Mesenteric fat pad (tissue), 1 donor: ENCODE measurements at places on chromosomes 13 and 19. TPM values are rescaled to one million over a fixed set of nuclear protein-coding genes. Genes with fewer than 3 reads are reported as not detected.

DNA sequence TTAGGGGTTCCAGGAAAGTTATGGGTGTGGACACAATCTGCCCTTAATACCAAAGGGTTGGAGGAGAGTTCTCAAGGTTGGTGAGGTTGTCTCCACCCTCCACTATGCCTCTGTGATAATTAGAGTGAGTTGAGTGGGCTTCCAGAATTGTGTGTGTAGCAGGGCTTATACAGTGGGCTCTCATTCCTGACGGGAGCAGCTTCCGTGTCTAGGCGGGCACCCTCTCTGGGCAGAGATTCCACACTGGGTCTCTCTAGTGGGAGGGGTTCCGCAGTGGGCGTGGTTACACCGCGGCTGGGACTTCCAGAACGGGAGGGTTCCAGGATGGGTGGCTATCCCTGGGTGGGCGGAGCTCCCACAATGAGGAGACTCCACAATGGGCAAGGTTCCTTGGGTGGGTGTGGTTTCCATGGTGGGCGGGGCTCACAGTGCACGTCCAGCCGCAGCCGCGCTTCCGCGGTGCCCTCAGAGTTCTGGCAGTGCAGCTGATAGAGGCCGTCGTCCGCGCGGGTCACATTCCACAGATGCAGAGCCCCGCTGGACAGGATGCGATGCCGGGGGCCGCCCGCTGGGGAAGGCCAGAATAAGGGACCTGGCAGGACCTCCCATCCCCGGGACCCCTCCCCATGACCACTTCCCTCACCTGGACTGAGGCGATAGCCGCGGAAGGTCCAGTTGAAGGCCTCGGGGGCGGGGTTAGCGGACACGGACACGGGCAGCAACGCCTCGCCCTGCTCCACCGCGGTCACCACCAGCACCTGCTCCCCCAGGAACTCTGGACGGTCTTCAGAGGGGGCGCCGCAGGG lies 8.4 kb downstream of the NPHS1 start:
- no peak for DNase-seq

DNA sequence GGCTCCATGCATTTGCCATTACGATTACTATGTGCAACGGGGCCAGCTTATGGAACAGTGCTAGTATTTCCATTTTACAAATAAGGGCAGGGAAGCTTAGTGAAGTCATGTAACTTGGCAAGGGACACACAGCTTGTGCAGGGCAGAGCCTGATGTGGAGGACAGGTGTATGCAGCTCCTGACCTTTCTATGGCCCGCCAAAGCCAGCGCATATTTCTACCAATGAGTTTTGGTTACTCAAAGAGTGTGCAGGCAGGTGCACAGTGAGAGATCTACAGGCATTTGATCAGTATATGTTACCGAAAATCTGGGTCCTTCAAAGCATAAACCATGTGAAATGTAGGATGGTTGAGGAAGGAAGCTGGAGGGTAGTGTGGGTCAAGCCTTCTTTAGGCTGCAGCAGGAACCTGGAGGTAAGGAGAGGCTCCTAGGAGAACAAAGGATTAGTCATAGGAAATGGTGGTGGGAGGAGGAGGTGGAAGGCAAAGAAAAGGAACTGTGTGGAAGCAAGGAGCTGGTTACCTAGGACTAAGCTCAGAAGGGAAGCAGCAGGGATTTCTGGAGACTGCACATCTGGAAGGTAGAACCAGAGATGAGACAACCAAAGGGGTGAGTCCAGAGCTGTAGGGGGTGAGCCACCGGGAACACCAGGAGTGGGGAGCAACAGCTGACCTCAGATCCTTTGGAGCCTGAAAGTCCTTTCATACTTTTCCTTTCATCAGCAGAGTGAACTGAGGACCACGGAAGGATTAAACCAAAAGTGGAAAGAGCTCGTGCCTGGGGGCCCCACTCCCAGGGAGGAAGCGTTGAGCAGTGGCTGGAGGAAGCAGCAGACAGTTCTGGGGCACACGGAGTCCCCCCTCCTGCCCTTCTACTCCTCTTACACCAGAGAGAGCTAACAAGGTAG lies 4.2 kb upstream of the PDX1 start:
- no peak for DNase-seq

- DNase-seq = no peak
Observed at GRCh38 chr19:4370418-4371041, 27.2 kb downstream of the MPND start.

- DNase-seq = no peak
Observed at GRCh38 chr19:19651076-19651475, 7.6 kb upstream of the GMIP start.

GRCh38 chr19:1304197-1304924 lies 18.7 kb downstream of the EFNA2 start:
- no peak for DNase-seq

GRCh38 chr19:18607226-18608101 lies 865 bp upstream of the CRLF1 start:
- no peak for DNase-seq

- DNase-seq = no peak
Observed at GRCh38 chr13:40762849-40763248, 8.1 kb downstream of the MRPS31 start.

DNA sequence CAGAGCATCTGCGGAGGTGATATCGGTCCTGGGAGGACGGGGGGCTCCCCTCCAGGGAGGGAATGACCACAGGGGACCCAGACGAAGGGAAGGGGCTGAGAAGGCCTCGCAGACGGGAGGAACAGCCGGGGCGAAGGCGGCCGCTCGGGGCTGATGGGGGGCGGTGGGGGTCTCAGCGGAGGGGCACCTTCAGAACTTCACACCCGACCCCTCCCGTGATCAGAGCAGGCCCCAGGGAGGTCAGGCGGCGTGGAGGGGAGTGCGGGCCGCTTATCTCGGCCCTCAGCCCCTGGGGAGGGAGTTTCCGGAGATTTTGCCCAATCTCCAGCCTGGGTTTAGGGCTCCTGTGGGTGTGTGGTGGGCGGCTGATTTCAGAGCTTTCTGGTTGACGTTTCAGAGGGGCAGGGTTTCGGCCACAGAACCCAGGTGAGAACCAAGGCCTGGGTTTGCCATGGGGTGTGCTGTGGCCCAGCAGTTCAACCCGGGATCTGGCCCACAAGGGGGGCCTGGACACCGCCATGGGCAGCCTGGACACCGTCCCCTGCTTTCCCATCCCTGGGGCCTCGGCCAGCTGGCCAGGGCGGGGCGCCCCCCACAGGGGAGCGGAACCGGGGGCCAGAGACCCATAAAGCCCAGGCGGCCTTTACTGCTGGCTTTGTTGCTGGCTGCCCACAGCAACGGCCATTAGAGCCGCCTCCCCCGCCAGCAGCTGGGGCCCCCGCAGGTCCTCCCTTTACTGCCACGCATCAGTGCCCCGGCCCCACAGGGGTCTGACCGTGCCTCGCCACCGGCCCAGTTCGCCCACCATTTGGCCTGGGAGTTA lies 29.0 kb downstream of the ARID3A start:
- no peak for DNase-seq

DNA sequence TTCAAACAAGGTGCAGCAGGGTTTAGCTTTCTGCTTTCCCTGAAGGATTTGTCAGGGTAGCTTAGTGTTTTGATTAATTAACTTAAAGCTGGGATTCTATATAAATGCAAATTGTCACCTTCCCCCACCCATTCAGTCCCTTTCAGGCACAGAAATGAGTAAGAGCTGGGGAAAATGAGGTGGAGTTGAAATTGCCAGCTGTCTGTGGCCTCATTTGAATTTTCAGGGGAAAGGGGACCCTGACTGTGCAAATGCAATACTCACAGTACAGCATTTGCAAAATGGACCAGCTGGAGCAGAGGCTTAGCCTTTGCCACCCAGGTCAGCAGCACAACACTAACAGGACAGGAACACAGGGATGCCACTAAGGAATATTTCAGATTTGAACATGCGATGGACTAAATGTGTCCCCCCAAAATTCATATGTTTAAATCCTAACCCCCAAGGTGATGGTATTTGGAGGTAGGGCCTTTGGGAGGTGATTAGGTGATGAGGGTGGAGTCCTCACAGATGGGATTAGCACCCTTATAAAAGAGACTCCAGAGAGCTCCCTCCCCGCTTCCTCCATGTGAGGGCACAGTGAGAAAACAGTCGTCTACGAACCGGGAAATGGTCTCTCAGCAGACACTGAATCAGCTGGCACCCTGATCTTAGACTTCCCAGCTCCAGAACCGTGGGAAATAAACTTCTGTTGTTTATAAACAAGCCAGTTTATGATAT lies 59.5 kb upstream of the CYSLTR2 start:
- no peak for DNase-seq

GRCh38 chr19:34034318-34034846 lies 137.9 kb upstream of the LSM14A start:
- no peak for DNase-seq

DNA sequence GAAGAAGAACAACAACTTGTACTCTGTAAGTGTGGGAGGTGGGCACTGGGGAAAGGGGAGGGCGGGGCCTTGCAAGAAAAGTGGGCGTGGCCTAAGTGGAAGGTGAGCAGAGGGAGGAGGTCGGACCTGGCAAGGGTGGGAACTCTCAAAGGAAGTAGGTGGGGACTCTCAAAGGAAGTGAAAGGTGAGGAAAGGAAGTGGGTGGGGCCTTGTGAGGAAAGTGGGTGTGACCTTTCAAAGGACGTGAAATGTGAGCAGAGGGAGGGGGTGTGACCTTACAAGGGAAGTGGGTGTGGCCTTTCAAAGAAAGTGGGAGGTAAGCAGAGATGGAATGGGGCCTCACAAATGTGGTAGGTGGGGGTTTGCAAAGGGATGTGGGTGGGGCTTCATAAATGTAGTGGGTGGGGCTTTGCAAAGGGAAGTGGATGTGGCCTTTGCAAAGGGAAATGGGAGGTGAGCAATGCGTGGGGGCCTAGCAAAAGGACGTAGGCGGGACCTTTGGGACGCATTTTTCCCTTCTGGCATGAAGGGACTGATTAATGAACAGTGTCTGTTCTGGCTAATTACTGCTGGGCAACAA lies 25.9 kb downstream of the ACSBG2 start:
- no peak for DNase-seq

DNA sequence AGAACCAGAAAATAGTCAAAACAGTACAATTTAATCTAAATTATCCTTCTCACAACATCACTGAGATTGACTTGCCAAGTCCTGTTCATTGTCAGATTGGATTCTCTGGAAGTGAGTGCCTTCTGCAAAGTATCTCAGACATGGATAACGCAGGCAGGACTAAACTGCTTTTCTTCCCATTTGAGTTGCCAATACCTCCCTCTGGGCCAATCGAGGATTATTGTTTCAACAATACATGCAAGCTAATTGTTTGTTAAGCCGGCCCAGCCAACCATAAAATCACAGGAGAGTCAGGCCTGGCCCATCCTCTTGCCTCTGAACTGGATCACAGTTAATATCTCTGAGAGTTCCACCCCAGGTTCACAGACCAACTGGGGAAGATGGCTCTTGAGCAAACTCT lies 240.0 kb downstream of the ENOX1 start:
- no peak for DNase-seq

DNA sequence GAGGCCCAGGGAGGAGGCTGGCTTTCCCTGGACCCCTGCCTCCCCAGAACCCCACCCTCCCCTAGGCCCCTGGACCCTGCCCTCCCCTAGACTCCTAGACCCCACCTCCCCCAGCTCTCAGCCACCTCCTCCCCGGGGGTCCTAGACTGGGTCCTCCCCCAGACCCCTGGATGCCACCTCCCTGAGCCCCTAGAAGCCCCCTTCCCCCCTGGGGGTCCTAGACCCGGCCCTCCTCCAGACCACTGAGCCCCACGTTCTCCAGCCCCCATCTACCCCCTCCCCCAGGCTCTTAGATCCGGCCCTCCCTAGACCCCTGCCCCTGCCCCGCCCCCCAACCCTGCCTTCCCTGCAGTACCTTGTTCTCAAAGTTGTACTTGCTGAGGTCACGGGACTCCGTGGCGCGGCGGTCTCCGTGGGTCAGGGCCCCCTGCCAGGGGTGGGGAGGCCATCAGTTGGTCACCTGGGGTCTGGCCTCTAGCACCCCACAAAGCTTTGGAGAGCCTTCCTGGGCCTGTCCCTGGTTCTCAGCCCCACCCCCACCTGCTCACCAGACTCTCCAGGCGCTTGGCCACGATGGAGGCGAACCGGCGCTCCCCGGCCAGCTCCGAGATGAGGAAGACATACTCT lies 8.0 kb downstream of the GPX4 start:
- DNase-seq = no peak

GRCh38 chr19:41604831-41605230 lies 22.0 kb downstream of the CEACAM4 start:
- no peak for DNase-seq

- no peak for DNase-seq
Observed at GRCh38 chr19:6475321-6476108, 6.1 kb downstream of the DENND1C start.

- DNase-seq = no peak
Observed at GRCh38 chr13:95676105-95676761, 706 bp upstream of the DNAJC3 start.

DNA sequence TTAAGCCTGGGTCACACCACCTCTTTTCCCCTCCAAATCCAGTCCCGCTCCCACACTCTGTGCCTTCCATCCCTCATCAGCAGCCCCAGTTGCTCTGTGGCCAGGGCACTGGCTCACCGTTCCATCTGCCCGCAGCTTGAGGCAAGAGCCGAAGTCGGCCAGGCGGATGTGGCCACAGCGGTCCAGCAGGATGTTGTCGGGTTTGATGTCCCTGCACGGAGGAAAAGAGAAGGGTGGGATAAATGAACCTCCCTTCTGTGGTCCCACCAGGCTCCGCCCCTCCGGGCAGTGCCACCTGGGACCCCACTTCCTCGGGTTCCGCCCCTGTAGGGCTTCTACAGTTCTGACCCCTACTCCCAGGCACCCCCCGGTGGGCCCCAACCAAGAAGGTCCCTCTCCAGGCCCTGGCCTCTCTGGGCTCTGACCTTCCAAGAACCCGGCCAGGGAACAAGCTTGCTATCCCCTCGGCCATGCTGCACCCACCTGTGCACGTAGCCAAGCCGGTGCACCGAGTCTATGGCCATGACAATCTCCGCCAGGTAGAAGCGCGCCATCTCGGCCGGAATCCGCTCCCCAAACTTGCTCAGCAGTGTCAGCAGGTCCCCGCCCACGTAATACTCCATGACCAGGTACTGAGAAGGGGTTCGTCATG lies 4.2 kb downstream of the DMPK start:
- DNase-seq = no peak

DNA sequence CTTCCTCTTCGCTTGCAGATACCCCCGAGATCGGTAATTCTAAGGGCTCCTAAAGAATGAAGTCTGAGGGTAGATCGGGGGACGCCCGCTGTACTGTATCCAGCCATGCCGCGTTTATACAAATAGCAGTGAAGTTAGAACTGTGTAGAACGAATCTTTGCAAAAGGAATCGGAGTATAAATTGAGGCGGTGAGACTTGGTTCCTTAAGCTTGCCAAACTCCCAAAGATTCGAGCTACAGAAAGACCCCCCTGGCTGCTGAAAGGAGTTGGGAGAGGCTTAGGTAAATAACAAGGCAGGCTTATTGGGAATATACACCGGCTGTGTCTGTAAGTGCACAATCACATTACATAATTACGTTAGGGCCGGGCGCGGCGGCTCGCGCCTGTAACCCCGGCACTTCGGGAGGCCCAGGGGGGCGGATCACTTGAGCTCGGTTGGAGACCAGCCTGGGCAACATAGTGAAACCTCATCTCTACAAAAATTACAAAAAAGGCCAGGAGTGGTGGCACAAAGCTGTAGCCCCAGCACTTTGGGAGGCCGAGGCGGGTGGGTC lies 12.2 kb downstream of the TMEM160 start:
- no peak for DNase-seq

GRCh38 chr19:47633517-47633916 lies 24.6 kb downstream of the BICRA start:
- DNase-seq = no peak

GRCh38 chr13:51998723-51999509 lies 12.3 kb downstream of the ATP7B start:
- no peak for DNase-seq

The WDR18 gene
- 20.6 TPM for total RNA-seq

The NHLRC3 gene
- total RNA-seq = 27.5 TPM

The CIC gene
- 57.9 TPM for total RNA-seq

The ZNF99 gene
- total RNA-seq = 0.10 TPM

The CYP4F12 gene
- 7.5 TPM for total RNA-seq

The FOXO1 gene
- 120 TPM for total RNA-seq

The C19orf73 gene
- not detected for total RNA-seq

The CD209 gene
- 63.5 TPM for total RNA-seq
